ENCODE measurements at places on chromosomes 5 and 9. TPM values are rescaled to one million over a fixed set of nuclear protein-coding genes. Genes with fewer than 3 reads are reported as not detected.

SLC46A2 gene
- total RNA-seq: not detected

SOWAHA gene
- total RNA-seq: not detected

TAF11L12 gene
- total RNA-seq: not detected

ORM2 gene
- not detected for total RNA-seq

NOXA1 gene
- total RNA-seq: 0.58 TPM

Data from activated CD8-positive, alpha-beta T cell treated with anti-CD3 and anti-CD28 coated beads, Interleukin-2, amount 10 ng/mL, durations not matched to agents 7 days and 5 days (primary cell).